ENCODE measurements at places on chromosomes 5 and 9.

DNA sequence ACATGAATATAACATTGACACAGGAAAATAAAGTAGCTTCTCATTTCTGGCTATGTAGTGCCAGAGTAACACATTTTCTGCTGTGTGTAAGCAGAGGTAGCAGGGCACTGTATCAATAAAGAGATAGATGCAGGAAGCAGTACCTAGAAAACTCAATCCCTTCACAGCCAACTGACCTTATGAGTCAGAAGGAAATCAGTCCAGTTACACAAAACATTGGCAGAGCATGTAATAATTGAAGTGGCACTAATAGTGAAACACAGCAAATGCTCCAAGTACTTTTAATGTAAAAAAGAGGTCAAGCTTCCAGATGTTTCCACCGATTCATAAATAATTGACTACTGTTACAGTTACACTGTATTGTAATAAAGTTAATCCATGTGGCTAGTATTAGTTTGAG is 706.6 kb downstream of the EFNA5 start:
- DNase-seq = no peak

DNA sequence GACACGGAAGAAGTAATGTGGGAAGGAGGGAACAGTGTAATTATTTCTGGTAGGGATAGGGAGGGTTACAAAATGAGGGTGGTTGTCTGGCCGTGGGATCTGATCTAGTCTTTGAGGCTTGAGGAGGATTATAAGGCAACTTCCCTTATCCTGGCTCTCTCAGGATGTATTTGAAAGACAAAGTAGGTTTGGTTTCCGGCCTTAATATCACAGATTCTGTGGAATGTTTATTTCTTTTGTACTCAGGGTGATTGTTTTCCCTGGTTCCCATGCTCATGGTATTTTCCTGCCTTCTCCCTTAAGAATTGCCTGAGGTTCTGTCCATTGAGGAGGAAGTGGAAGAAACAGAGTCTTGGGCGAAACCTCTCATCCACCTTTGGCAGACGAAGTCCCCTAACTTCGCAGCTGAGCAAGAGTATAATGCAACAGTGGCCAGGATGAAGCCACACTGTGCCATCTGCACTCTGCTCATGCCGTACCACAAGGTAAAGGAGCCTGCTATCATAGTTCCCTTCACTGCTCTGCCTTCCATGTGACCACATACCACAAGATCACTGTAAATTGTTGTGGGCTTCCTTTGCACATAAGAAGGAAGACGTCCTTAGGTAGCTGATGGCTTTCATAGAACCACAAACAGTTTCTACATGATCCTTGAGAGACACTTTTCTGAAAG is 253.8 kb downstream of the KDM4C start:
- DNase-seq = no peak

- DNase-seq = no peak
Measured at GRCh38 chr9:89631384-89631783, 26.6 kb downstream of the GADD45G start.

DNA sequence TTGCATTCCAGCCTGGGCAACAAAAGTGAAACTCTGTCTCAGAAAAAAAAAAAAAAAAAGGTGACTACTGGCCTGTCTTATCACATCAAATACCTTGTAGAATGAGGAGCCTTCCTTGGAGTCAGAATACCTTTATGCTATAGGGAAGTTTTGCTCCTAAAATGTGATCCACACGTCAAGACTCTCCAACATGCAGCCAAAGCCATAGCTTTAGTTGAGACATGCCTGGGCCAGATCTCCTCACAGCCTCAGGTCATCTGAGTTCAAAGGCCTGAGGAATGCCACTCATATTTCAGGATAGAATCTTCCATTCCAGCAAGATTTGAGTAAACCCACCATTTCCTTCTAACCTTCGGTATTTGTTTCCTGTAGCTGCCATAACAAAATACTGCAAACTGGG is 13.7 kb upstream of the SOWAHA start:
- DNase-seq = no peak

DNA sequence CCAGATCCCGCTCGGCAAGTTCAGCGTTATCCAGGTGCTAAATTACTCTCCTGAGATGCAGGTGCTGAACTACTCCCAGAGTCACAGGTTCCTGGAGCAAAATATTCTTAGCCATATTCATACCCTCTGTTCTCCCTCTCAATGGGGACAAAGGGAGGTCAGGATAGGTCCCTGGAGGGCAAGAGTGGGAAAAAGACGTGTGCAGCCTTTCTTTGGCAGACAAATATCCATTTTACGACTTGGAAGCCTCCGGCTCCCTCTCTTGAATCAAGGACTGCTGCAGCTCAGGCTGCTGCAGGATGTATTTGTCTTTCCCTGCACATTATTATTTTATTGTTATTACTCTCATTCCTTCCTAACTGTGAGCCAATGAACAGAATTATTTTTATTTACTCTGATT is 590.2 kb downstream of the NR2F1-AS1 start:
- DNase-seq = no peak

- DNase-seq = no peak
Measured at GRCh38 chr9:109278216-109278615, 42.6 kb downstream of the EPB41L4B start.

GRCh38 chr5:77994943-77995342 is 218.8 kb upstream of the TBCA start:
- no peak for DNase-seq

GRCh38 chr5:99765011-99765410 is 770.2 kb upstream of the FAM174A start:
- no peak for DNase-seq

DNA sequence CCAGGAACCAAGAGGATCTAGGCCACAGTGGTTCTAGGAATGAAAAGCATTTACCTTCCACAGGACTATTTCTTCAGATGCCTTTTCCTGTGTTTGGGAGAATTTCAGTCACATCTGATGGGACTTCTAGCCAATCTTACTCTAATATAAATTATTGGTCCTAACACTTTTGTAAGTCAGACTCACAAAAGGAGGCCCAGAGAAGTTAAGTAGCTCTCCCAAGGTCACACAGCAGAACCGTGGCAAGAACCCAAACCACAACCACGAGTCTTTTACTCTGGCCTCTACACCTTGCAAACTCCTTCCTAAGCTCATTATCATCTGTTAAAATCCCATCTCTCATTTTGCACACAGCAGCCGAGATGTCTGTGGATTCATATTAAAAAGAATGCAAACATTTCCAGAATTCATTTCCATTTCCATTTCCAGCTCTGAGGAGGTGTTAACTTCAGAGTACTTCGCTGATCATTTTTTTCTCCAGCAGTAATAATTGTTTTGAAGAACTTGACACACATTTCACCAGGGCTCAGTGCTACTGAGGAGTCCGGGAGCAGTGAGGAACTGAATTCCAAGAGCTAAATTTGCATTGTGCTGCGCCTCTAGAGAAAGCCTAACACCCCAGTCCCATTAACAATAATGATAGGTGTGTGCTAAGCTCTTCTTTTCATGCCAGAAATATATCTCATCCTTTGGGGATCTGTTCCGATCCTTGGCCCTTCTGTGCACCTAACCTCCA is 168.1 kb downstream of the SEMA6A start:
- DNase-seq = no peak

DNA sequence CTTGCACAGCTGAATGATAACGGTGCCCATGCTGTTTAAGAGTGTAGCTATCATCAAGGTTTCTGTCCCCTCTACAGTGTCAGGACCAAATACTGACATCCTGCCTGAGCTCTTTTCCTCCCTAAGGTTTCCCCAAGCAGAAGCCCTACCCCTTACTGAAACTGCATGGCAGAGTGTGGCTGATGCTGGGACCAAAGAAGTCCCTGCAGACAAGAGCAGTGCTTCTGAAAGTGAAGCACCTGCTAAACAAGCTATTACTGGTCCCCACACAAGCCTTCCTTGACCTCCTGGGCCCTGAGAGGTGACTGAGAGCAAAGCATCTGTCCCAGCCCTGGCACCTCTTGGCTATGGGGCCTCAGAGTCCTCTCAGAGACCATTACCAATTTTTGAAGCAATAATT is 56.1 kb downstream of the CFAP90 start:
- DNase-seq = no peak

DNA sequence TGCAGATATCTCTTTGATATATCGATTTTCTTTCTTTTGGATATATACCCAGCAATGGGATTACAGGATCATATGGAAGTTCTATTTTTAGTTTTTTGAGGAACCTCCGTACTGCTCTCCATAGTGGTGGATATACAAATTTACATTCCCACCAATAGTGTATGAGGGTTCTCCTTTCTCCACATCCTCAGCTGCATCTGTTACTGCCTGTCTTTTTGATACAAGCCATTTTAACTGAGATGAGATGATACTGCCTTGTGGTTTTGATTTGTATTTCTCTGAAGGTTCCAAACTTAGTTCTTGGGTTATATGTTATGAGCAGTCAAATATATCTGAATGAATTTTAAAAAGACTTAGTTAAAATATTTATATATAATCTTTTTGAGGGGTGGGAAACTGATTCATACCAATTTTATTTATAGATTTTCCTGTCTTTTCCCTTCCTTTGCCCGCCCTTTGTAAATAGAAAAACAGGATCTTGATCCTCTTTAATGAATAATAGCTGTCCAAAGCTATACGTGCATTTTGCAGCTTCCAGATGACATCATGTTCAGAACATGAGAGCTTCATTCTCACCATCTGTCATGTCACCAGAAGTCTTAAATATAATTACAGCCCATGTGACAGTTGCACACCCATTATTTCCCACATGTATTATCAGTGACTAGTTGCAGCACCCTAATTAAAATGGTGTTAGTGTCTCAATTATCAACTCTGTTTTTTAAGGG is 6.2 kb upstream of the ARHGEF28 start:
- no peak for DNase-seq

- no peak for DNase-seq
Measured at GRCh38 chr5:66659780-66660179, 63.6 kb downstream of the MAST4 start.

DNA sequence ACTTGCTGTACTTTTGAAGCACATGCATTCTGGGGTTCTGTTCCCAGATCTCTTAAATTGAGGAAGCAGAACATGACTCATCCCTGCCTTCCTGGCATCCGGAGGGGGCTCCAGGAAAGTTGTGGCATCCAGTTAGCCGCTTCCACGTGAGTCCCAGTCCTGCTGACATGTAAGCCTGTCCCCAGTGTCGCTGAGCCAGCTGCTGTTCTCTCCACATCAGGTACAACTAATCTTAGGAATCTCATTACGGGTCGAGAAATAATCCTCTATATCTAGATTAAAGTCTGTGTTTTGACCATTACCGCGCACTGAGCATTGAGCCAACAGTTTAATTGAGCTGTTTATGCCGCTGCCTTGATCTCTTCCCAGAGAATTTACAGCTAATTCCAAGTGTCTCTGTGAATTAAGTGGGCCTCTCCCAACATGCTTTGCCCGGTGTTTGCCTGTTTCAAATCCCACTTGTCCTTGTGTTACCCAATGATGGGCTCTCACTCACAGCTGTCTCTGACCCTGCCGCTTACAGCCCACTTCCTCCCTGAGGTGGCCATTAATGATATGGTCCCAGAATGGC is 10.5 kb upstream of the SHB start:
- peak; percentile 33 for DNase-seq

DNA sequence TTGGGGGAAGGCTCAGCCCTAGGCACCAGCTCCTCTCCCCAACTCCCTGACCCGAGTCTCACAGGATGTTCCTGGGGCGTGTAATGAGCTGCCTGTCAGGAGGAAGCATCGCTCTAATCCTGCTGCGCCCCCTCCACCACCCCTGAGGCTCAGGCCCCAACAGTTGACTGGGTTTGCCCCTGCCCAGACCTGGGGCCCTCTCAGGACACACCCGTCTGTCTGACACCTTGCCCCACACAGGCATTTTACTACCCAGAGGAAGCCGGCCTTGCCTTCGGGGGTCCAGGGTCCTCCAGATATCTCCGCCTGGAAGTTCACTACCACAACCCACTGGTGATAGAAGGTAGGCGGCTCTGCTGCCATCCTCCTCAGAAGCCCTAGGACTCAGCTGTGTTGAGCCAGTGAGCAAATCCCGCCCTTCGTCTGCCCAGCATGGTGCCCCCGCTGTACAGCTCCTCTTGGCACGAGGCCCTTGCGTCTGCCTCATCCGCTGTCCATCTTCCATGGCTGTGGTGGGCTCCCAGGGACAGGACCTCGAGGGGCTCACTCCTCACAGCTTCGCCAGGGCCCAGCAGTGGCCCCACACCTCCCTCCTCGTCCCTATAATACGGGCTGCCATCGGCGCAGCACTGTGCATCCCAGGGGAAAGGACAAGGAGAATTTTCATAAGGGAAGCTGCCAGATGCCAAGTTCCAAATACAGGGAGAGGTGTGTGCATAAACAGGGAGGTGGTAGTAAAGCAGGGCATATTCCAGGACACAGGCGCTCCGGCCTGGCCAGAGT is 8.0 kb downstream of the DBH start:
- DNase-seq = no peak

DNA sequence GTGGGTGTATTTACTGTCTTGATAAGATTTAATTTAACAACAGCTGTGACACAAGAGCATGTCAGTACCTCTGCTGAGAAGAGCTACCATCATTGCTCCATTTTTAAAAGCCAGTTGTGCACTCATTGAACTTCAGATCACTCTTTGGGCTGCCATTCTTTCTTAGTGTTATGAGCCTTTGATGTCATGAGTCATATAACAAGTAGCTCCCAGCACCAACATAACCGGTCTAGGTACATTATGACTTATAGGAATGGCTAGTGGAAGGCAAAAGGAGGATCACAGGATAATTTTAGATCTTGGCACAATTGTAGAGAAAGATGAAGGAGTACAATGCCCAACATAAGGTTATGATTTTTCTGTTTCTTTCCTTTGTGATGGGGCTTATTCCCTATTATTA is 170.8 kb upstream of the FBN2 start:
- DNase-seq = no peak

DNA sequence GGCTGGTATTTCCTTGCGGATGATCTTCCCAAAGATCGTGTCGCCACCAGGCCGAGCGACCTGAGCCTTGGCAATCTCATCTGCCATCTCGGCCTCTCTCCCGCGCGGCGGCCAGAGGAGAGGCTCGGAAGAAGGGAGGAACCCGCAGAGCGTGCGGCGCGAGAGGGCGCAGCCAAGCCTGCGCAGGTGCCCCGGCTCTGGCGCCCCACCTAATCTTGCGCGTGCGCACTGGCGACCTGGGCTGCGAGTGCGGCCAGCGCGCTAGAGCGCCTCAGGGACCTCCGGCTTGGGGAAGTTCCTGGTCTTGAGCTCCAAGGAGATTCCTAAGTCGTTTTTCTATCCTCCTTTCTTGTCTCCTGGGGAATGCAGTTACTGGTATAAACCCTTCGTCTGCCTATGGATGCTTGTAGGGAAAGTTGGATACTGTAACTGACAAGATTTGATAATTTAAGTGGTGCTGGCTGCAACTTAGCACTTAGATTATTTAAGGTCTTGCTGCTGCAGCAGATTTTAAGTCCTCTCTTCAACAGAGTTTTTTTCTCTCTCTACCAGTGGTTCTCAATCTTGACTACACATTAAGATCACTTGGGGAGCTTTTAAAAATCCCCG is at the start of gene HINT1:
Gene HINT1 (minus strand): TSS at position 138 of the 609 bp plus-strand sequence. CDS start 51 bp downstream, at position 87.
- DNase-seq = peak; percentile 92

DNA sequence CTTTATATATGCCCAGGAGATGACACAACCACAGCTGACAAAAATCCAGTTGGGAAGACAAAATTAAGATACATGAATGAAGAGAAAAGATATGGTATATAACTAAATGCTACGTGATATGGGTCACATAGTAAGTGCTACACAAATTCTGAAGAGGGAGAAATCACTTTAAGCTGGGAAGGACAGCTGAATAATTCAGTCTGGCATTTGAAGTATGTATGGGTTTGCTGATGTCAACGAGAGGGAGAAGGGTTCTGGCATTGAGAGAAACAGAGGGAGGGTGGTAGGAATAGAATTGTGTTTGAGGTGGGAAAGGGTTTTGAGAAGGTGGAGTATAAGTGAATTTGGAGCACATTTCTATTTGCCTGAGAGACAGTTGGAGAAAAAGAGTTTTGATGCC is 6.7 kb upstream of the SLIT3 start:
- no peak for DNase-seq

GRCh38 chr9:35736201-35736633 is 3.8 kb downstream of the CREB3 start:
- peak; percentile 70 for DNase-seq

All from CD4-positive, alpha-beta T cell (primary cell).